ENCODE measurements at places on chromosomes 12 and 14. TPM values are rescaled to one million over a fixed set of nuclear protein-coding genes. Genes with fewer than 3 reads are reported as not detected.

The SIVA1 gene
- 85.8 TPM for total RNA-seq

The KLRD1 gene
- total RNA-seq: 0.68 TPM

GRCh38 chr12:124233041-124233796, 61.7 kb upstream of the RFLNA start:
- H3K27ac ChIP-seq: no peak overlapping the region
- H3K27me3 ChIP-seq: peaks cover 78% of the 10 kb centered on the region
- no peaks in the 10 kb centered on the region for H3K36me3 ChIP-seq
- no peaks in the 10 kb centered on the region for H3K4me1 ChIP-seq
- no peak for DNase-seq
- H3K4me3 ChIP-seq: no peak overlapping the region

- no peaks in the 10 kb centered on the region for H3K36me3 ChIP-seq
- H3K27me3 ChIP-seq: no peaks in the 10 kb centered on the region
- DNase-seq: no peak
- no peak overlapping the region for H3K27ac ChIP-seq
- no peak overlapping the region for H3K4me3 ChIP-seq
- no peaks in the 10 kb centered on the region for H3K4me1 ChIP-seq
Measured at GRCh38 chr12:67441736-67442346, 172.7 kb downstream of the CAND1 start.

DNA sequence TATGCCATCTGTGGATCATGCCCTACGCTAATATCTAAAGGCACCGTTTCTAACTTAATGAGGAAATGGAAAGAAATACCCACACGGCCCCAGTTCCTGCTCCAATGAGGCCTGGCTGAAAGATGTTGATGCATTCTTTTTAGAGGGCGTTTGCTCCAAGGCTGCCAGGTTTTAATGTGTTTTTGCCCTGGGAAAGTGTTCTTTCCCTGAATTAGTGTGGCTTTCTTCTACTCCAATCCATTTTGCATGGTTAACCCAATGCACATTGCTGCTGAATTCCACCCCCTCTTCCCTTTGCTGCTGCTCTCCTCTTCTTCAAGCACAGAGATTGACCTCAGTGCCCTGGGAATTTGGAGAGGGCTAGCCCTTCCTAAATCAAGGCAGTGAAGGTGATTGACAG, 1.1 kb downstream of the MYF5 start:
- H3K4me1 ChIP-seq: no peaks in the 10 kb centered on the region
- H3K27me3 ChIP-seq: no peaks in the 10 kb centered on the region
- no peak overlapping the region for H3K27ac ChIP-seq
- no peaks in the 10 kb centered on the region for H3K36me3 ChIP-seq

- peaks cover 75% of the 10 kb centered on the region for H3K36me3 ChIP-seq
- no peak overlapping the region for H3K4me3 ChIP-seq
- H3K27ac ChIP-seq: no peak overlapping the region
Measured at GRCh38 chr12:110289044-110289710, 8.1 kb downstream of the ATP2A2 start.

Measured in PC-9 (cell line).